RWPE2 (cell line): ENCODE measurements at places on chromosomes 16 and 17.

DNA sequence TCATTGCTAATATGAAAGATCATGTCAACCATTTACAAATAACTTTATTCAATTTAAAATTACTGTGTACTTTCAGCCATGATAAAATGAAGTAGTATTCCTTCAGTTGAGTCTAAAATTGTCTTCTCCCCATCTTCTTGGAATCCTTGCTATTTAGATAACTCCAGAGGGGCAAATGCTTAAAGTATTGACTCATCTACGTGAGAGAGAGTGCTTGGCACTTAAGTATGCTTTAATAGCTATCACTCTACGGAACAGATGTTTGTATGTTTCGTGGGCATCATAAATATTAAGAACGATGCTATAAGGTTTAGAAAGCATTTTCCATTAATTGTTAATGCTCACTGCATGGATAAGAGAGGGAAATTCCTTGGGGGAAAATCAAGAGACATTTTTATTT, 69.3 kb upstream of the MED13 start:
- DNase-seq: no peak

DNA sequence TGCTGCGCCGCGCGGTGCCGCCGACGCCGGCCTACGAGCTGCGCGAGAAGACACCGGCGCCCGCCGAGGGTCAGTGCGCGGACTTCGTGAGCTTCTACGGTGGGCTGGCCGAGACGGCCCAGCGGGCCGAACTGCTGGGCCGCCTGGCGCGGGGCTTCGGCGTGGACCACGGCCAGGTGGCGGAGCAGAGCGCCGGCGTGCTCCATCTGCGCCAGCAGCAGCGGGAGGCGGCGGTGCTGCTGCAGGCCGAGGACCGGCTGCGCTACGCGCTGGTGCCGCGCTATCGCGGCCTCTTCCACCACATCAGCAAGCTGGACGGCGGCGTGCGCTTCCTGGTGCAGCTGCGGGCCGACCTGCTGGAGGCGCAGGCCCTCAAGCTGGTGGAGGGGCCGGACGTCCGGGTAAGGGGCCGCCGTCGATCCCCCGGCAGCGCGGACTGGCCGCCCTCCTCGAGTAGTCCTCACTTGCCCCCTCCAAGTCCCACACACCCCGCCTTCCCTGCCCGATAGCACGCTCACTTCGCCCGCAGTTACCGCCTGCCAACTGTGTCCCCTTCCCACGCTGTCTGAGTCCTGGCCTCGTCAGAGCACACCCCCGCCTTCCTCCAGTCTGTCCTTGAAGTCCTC, 470 bp downstream of the MLYCD start:
- DNase-seq: no peak

DNA sequence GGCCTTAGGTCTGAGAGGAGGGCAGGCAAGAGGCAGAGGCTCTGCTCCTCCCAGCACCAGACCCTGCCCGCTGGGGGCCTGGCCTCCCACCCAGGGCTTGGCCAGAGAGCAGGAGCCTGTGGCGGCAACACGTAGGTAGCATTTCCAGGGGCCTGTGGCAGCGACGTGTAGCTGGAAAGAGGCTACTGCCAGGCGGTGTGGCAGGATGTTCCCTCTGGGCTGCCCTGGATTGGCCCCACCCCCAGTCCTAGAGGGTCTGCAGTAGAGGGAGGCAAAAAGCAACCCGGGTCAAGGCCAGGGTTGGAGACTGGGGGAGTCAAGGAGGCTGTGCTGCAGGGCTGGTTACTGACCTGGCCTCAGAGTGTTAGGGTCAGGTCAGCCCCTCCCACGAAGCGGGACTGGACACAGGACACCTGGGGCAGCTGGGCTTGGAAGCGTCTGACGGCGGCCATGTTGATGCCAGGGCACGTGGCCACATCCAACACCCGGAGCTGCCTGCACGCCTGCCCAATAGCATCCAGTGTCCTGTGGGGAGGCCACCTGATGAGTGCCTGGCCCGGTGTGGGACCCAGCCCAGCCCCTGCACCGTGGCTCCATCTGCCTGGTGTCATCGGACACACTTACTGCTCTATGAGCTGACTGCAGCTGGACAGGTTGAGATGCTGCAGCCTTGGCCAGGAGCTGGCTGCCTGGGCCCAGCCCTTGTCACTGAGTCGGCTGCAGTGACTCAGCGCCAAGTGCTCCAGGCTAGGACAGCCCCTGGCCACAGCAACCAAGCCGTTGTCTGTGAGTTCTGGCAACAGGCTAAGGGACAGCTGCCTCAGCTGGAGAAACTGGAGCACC, 8.5 kb downstream of the ELMO3 start:
- DNase-seq: peak; percentile 72

DNA sequence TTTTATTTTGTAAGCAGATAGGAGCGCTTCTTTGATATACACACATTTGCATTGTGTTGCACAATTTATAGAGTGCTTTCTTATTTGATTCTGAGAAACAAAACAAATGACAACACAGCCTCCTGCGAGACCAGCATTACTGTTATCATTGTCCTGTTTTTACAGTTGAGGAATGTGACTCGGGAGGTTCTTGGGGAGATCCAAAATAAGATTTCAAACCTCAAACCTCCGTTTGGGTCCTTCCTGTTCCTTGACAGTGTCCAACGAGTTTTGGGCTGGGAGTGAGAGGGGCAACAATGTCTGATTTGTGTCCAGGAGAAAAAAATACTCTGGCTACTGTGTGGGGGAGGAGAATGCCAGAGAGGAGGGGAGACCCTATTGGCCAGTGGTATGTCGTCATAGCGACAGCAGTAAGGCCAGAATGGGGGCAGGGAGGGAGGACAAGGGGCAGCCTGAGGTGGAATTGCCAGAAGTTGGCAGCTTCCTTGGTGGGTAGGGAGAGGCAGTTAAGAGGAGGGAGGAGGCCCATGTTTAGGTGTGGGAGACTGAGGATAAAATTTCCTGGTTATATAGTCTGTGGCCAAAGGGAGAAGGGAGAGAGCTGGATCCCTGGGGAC, 45.5 kb downstream of the TMEM132E start:
- DNase-seq: no peak

DNA sequence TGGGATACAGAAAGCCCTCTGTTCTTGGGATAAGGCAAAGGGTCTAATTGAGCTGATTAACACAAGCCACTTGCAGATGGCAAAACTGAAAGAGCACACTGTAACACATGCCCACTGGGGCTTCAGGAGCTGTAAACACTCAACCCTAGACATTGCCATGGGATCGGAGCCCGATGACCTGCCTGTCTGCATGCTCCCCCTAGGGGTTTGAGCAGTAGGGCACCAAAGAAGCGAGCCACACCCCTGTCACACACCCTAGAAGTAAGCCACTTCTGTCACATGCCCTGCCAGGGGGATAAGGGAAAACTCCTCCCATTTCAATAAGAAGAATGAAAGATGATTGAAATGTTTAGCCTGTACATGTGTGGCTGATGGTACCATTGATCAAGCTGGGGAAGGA, 81.3 kb upstream of the IRX6 start:
- DNase-seq: no peak

DNA sequence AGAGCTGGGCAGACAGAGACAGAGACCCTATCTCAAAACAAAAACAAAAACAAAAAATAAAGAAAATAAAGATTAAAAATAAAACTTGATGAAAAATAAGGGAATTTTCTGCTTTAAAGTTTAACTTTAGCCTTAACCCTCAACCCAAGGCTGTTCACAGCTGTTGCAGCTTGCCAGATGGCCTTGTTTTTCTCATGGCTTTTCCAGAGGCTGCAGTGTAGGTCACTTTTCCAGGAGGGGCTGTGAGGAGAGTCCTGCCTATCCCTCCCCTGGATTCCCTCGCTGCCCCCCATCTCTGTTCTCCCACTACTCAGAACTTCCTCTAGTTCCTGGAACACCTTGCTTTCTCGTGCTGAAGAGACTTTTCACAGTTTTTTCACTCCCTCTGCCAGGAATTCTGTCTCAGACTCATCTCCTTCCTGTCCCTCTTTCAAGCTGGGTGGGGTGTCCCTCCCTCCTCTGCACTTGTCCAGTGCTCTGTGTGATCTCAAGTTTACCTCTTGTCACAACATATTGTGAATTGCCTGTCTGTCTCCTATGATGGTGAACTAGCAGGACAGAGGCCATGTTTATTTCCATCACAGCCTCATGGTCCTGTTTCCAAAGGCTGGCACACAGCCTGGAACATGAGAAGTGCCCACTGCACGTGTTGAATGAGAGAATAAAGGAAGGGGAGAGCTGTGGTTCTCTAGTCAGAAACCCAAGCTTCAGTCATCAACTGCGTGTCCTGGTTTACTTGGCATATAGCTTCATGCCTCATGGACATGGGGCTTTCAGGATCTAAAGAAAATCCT, 69.9 kb upstream of the MSI2 start:
- no peak for DNase-seq

- DNase-seq: no peak
Observed at GRCh38 chr17:17069849-17070248, 27.6 kb downstream of the MPRIP start.

GRCh38 chr16:89924297-89924924, 1.3 kb downstream of the TUBB3 start:
- peak; percentile 58 for DNase-seq

DNA sequence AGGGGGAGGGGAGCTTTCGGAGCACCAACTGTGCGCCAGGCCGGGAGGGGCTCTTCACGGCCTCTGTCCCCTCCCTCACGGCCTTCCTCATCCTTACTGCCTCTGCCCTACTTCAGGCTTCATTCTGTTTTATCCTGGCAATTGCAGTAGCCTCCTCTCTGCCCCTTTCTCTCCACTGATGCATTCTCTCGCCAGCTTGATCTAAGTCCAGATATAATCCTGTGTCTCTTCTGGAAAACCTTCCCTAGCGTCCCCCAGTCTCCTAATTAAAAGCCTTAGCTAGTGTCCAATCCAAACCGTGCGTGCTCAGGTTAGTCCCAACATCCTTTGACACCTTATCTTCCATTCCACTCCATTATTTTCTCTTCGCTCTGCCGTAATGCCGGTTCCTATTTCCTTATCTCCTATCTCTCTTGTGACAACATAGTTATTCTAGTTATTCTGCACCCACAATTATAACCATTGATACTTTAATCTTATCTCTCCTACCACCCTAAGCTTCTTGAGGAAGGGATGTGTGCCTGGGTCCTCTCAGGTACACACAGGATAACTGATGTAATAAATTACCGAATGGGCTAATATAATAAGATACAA, 869 bp downstream of the ZNF48 start:
- no peak for DNase-seq

- no peak for DNase-seq
Observed at GRCh38 chr17:79852748-79853147, 13.5 kb upstream of the CBX4 start.

GRCh38 chr17:7888184-7888920, at the start of gene CHD3:
TSS of gene CHD3 (plus strand) at chr17:7888789. CDS start at chr17:7889001, 212 bp downstream.
- no peak for DNase-seq

- no peak for DNase-seq
Observed at GRCh38 chr16:12613131-12613991, 190.3 kb downstream of the CPPED1 start.

GRCh38 chr17:57518587-57519581, 226.2 kb downstream of the CCDC182 start:
- DNase-seq: no peak

DNA sequence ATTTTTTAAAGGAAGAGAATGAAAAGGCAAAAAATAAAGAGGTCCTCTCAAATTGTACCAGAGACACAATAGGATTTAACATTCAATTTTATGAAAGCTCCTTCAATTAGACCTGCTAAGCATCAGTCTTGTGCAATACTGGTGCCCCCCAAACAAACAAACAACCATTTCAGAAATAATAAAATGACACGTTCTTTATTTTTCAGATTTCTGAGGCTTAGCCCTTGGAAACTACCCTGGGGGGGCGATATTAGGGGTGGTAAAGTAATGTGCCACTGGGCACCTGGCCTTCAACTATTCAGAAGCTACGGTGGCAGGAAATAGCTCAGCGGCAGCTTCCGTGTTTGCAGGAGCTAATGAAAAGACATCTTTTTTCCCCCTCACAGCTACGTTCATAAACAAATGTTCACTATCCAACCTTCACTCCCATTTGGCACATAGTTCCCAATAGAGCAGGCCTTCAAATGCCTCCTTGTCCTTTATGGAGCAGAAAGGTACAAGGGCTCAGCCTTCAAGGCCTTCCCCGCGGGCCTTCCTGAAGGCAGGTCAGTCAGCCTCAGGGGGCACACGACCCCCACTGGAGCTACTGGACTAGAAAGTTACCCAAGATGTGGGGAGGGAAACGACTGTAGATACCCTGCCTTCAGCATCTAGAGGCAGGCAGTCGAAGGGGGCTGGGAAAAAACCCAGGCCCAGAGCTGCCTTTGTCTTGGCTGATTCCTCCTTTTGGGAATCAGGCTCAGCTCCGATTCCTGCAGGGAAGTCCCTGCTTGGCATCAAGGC, 44.1 kb downstream of the TBX4 start:
- DNase-seq: no peak

GRCh38 chr17:41818024-41818423, 5.2 kb downstream of the FKBP10 start:
- DNase-seq: no peak

DNA sequence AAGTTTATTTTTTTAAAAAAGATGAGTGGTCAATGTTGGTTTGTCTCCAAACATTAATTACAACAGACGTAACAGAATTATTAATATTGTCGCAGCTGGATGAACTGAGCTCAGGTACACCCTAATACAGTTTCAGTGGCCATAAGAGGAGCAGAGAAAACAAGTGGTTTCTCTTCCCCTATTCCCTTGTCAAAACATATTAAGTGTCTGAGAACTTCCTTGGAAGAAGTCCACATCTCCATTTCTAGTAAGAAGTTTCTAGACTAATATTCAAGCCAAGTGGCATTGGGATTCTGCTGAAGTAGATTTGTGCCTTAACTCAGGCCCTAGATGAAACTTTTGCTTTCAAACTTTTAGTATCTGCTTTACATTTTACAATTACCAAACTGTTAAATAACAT, 47.7 kb downstream of the GNA13 start:
- no peak for DNase-seq
